ENCODE measurements at places on chromosomes 16 and 17.

DNA sequence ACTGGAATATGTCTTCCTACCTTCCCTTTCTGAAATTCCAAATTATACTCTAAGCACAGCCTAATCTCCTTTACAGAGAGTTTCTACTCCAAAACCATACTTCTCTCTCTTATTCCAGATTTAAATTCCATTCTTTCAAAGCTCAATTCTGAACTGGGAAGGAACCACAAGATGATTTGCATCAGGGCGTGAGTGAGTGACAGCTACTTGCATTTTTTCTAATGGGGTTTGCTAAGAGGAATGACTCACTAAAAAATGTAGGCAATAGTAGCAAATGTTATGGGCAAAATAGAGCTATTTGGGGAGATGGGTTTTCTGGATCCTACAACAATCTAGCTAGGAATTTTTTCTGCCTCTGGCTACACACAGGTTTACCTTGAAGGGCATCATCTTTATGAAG is 244.6 kb upstream of the PSMD7 start:
- DNase-seq = no peak

DNA sequence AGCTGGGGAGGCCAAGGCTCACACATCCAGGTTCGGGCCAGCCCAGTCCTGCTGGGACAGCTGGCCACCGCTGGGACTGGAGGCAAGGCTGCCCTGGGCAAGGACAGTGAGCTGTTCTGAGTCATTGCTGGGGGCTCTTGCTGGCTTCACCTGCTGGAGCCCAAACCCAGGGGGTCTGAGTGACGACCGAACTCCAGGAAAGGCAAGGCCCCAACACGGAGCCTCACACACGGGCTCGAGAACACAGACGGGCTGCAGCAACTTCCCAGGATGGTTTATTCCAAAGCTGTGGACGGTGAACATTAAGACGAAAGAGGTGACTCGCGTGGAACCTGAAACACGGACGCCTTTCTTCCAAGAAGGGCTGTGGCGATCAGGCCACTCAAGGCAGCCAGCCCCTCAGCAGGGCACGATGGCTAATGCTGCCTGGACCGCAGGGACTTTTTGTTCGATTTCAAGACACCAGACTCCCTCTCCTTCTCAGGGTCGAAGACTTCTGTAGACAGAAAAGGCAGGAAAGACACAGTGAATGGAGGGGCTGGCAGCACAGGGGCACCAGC is 21.5 kb downstream of the KDM8 start:
- DNase-seq = no peak

DNA sequence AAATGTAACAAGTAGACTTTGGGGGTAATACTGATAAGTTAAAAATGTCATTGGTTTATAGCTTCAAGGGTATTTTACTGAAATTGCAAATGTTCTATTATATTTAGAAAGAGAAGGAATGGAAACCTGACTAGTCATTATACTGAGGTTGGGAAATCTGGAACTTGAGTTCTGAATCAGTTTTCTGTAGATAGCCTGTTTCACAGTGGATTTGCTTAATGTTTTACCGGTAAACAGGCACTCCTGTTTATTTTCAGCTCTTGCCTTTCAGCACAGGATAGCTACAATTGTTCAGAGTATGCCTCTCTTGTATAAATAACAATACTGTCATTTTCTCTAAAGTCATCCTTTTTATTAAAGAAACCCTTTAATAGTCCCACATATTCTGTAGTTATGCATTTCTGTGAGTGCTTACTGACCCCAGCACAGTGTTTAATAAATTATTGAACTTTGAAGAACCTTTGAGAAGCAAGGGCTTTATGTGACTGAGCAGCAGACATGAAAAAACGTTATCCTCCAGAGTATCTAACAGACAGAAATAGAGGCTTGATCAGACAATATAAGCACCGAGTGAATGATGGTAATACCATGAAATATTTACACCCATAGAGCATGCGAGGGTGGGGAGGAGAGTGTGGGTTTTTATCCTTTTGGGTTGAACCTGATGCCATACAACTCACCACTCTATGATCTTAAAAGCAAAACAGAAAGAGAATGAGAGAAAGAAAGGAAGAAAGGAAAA is 58.2 kb downstream of the FTO start:
- DNase-seq = no peak

- no peak for DNase-seq
These were observed at the start of gene ABCA9 for GRCh38 chr17:69060822-69061221. TSS of gene ABCA9 (minus strand) at chr17:69060927. CDS start at chr17:69051126, 9,801 bp downstream.

- DNase-seq = no peak
These were observed 488.2 kb downstream of the RBFOX1 start for GRCh38 chr16:7820816-7821215.

DNA sequence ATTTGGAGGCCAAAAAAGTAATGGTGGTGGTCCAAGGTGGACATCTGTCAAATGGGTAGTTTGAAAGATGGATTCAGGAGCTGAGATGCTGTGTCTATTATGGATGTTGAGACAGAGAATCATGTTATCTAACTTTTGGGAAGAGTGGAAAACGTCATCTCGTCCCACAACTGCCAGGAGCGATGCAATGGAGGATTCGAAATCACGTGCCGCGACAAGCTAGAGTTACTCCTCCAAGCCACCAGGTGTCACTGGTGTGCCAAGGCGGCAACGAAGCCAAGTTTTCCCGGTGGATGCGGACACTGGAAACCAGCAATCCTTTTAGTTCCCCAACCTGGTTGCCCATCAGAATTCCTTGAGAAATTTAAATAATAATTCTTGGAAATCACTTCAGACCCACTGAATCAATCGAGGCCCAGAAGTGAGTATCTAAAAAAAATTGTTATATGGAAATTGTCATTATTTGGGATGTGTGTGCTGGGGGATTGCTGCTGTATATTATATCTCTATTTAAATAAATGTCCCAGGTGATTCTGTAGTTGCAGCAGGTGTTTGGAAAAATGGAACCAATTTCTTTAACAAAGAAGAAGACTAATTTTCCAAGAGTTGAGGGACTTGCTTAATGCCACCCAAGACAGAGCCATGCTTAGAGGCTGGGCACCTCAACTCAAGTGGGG is 206.1 kb downstream of the HAPSTR1 start:
- DNase-seq = no peak

DNA sequence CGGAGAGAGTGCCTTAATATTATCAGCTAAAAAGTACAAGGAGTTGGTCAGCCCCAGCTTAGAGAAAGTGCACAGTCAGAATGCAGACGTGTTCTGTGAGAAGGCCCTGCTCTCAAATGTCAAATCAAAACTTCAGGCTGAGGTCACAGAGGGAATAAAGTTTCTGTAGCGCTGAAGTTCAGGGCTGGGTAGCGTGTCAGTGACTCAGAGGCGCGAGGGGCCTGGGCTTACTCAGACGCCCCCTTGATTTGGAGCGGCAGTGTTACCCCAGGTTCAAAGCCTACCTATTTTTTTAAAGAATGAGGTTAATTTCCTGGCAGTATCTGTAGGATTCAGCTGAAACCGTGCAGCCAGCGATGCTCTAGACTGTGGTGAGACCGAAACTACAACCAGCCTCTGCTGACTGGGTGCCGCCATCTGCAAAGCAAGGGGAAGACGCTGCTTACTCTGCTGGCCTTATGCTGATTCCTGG is 4.8 kb downstream of the CIAO3 start:
- DNase-seq = no peak

- DNase-seq = no peak
These were observed 217.2 kb downstream of the SNX29 start for GRCh38 chr16:12193692-12194091.

- DNase-seq = no peak
These were observed 39.9 kb upstream of the MRC2 start for GRCh38 chr17:62587554-62587953.

DNA sequence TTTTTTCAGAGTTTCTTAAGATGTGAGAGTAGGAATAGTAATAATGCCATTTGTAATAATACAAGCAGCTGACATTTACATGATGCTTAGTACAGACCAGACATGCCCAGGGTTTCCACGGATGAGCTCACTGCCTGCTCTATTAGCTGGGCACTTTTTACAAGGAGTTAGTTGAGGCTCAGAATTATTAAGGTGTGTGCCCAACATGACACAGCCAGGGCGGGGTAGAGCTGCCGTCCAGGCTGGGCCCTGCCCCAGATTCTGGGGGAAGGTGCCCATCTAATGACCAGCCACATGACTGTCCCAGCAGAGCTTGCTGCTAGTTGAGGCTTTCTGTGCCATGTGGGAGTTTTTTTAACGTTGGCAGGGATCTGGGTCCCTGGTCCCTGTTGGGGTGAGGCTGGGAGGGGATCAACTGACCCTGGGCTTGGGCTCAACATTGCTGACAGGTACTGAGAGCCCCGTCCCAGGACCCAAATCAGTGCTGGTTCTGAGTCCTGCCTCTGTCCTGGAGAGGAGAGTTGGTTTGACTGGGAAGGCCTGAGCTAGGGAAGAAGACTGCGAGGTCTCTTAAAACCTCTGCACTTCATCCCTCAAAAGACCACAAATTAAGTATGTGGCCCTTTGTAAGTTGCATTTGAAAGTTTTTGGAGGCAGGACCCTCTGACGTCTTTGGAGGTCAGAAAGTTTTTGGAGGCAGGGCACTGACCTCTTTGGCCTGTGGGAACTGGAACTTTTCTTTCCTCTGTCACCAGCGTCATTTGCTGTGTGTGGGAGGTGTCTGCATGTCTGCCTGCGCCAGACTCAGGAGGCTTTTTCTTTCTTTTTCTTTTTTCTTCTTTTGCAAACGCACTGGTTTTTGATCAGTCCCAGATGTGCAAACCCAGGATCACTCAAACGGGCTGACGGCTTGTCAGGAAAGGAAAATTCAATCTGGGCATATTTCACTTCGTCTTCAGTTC is 2.2 kb downstream of the CRISPLD2 start:
- no peak for DNase-seq

GRCh38 chr16:27289669-27290068 is 21.1 kb upstream of the NSMCE1 start:
- DNase-seq = no peak
